NCI-H524 (cell line): ENCODE measurements at places on chromosomes 5 and 9.

DNA sequence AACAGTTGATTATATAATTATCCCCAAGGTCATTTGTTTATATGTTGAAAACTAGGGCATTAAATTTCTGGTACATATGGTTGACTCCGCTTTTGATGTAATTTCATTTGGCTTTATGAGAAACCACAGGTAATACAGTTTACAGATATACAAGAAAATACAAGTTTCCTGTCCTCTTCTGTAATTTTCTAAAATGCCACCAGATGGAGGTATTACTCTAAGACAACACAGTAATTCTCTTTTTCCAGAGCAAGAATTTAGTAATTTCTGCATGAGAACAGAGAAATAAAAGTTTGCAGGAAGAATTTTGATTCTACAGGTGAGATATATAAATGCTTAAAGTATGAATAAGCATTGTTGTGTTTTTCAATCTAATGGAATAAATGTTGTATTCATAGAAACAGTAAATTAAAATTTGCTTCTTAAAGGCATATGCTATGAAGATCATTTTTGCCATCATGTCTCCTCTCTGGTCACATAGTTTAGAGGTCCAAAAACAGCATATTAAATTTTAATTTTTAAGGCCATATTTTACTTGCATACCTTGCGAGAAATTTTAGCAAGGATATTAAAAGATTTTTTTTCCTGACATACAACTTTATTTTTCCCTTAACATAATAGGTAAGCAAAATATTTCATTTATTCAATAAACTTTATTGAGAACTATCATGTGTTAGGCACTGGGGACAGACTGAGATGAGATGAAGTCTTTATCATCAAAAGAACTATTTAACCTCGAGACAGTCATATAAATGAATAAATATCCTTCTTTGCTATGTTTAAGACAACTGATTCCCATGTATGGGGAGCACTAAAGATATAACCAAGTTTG is 22.7 kb downstream of the CHD1 start:
- no peak for DNase-seq

GRCh38 chr5:126358525-126358924 is 64.7 kb upstream of the GRAMD2B start:
- no peak for DNase-seq

- no peak for DNase-seq
These were observed 27.7 kb downstream of the DUSP1 start for GRCh38 chr5:172743112-172743959.

DNA sequence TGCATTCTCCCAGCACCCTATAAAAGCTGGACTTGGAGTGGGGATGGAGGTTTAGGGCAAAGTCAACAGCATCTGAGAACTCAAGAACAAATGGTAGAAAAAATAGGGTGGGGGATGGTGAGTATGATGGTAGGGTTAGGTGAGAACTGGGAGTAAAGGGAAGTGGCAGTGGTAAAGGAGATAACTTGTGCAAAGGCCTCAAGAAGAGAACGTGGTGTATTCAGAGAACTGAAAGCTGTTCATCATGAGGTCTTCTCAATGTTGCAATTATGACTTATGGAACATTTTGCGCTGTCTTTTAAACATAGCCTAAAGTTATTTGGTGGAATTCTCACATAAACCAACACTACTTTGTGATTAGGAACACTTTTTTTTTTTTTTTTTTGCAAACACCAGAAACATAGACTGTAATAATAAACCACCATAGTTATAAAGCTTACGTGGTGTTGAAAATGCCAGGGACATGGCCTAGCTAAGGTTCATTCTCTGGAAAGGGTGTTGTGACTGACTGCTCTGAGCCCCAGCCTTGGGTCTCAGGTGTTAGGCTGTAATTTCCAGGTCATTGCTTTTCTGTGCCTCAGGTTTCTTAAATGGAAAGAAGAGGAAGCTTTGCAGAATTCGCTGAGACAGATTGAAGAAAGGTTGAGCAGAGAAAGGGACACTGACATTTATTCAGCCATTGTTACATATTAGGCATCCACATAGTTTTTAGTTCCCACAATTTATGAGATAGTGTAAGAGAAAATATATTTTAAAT is 19.2 kb upstream of the TXNDC8 start:
- DNase-seq, result no peak

DNA sequence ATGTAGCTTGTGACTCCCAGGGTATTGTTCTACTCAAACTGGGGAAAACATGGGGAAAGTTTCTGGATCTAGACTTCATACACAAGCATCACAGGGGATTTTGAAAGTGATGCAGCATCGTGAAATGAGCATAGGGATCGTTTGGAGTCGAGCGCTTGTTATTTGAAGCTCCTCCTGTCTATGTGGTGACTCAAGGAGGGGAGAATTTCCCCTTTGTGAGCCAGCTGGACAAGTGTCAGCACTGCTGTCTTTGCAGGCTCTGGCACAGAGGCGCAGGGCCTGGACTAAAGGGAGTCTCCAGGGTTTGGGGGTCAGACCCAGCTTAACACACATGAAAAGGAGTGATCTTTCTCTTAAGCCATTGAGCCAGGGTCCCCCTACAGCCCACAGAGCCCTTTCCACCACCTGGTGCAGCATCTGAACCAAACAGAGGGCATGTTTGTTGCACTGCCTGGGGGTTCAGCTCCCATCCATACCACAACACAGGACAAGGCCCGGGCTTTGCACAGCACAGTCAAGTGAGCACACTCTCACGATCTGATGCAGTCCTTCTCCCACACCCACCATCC is 51.0 kb downstream of the IRF1 start:
- DNase-seq, result no peak

DNA sequence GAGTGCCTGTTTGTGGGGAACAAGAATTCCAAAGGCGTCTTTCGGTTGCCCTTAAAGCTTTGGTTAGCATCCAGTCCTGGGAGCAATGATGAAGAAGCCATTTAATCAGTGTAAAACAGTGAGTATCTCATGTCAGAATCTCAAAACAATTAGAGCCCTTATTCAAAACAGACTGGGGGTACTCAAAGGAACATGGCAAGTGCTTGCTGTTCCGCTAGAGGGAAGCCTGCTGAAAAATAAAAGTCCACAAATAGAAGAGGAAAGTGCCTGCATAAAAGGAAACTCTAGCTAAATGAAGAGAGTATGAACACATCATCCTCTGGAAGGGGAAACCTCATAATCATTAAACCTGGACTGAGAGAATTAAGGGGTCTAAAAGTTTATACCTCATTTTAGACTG is 26.4 kb downstream of the FBXL7 start:
- DNase-seq, result no peak

GRCh38 chr5:77645995-77646639 is 7.6 kb upstream of the OTP start:
- DNase-seq, result no peak

DNA sequence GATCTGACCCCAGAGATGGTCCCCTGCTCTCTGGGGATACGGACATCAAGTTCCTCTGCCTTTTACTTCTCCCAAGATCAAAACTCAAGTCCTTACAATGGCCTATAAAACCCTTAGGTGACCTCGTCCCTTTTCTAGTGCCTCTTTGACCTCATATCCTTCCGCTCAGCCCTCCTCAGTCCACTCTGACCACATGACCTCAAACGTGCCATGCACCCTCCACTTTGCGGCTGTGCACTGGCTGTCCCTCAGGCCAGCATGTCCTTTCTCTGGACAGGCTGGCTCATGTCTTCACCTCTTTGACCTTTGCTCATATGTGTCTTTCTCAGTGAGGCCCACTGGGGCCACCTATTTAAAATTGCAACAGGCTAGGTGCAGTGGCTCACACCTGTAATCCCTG is 14.7 kb downstream of the TRMO start:
- no peak for DNase-seq

- DNase-seq, result peak; percentile 74
These were observed 490 bp downstream of the PCBD2 start for GRCh38 chr5:134905246-134905996.

- no peak for DNase-seq
These were observed 203.3 kb upstream of the CDH9 start for GRCh38 chr5:27241564-27242257.

DNA sequence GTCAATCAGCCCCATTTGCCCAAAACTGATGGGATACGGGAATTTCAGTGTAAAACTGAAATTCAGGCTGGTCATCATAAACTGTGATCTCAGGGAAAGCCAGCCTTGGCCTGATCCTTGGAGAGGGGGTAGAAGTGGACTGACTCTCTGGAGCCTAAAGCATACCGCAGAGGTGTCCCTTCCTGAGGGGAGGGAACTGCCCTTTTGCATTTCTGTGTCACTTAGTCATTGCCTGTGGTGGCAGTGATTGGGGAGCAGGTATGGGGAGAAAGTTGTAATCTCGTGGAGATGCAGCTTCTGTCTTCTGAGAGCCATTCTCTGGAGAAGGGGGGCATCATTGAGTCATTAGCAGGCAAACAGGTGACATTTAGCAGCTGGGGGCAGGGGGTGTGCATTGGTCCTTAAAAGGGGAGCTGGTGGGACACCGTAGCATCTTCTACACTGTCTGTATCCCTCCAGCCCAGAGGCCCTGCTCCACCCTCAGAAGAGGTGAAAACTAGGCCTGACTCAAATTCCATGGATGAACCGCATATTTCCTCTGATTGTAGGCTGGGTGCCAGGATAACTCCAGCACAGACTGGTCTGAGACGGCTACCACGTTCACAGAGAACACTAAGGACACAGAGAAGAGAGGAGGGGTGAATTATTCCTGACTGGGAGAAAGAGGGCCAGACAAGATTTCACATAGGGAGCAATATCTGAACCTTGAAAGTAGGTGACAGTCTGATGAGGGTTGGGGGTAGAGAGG is 143.3 kb downstream of the SEC61B start:
- no peak for DNase-seq

- DNase-seq, result no peak
These were observed 181.8 kb upstream of the MEF2C start for GRCh38 chr5:89064736-89065135.

DNA sequence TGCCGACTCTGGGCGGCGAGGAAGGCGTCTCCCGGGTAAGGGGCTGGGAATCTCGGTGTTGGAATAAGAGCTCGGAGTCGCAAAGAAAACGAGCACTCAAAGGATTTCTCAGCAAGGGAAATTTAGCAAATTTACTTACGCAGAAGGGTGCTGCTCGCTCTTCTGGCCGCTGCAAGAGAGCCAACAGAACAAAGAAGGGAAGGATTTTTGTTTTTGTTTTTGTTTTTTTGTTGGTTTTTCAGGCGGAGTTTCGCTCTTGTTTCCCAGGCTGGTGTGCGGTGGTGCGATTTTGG is 279 bp downstream of the GTF3C5 start:
- DNase-seq, result no peak

DNA sequence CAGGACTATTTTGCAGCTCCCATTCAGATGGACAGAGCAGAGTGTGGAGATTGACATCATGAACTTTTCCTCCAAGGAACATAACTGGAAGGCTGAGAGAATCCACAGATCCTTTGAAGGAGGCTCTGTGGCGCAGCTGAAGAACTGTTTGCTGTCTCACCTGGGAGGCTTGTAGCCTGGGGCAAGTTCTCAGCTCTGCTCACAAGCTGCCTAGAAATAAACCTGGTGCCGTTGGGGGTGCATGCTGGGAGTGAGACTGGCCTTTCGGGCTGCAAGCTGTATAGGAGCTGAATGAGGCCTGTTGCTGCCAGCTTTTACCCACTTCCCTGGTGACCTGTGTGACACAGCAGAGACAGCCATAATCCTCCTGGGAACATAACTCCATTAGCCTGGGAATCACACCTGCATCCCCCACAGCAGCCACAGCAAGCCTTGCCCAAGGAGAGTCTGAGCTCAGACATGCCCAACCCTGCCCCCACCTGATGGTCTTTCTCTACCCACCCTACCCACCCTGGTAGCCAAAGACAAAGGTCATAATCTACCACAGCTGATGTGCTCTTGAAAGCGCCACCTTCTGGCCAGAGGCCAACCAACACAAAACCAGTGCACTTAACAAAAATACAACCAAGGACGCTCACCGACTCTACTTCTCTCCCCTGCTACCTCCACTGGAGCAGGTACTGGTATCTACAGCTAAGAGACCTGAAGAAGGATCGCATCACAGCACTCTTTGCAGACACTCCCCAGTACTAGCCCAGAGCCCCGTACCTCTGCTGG is 205.1 kb upstream of the MRPS30 start:
- DNase-seq, result no peak

GRCh38 chr9:82191082-82191770 is 202.7 kb downstream of the SPATA31D1 start:
- DNase-seq, result no peak

GRCh38 chr5:39543335-39543734 is 118.6 kb upstream of the DAB2 start:
- no peak for DNase-seq

- DNase-seq, result no peak
These were observed 72.8 kb downstream of the PRRT1B start for GRCh38 chr9:131618071-131618479.
